Left colon (tissue), 2 donors: ENCODE measurements at places on chromosomes 3 and 15. TPM values are rescaled to one million over a fixed set of nuclear protein-coding genes. Genes with fewer than 3 reads are reported as not detected.

ITIH3 gene
- total RNA-seq: 0.46 TPM

COX5A gene
- 684 TPM for total RNA-seq

EEFSEC gene
- total RNA-seq: 7.3 TPM

ELL3 gene
- 34.6 TPM for total RNA-seq

THRB gene
- 33.7 TPM for total RNA-seq

COL8A1 gene
- 2.3 TPM for total RNA-seq

USP50 gene
- not detected for total RNA-seq
